ENCODE measurements at places on chromosomes 16 and 17. TPM values are rescaled to one million over a fixed set of nuclear protein-coding genes. Genes with fewer than 3 reads are reported as not detected.

DNA sequence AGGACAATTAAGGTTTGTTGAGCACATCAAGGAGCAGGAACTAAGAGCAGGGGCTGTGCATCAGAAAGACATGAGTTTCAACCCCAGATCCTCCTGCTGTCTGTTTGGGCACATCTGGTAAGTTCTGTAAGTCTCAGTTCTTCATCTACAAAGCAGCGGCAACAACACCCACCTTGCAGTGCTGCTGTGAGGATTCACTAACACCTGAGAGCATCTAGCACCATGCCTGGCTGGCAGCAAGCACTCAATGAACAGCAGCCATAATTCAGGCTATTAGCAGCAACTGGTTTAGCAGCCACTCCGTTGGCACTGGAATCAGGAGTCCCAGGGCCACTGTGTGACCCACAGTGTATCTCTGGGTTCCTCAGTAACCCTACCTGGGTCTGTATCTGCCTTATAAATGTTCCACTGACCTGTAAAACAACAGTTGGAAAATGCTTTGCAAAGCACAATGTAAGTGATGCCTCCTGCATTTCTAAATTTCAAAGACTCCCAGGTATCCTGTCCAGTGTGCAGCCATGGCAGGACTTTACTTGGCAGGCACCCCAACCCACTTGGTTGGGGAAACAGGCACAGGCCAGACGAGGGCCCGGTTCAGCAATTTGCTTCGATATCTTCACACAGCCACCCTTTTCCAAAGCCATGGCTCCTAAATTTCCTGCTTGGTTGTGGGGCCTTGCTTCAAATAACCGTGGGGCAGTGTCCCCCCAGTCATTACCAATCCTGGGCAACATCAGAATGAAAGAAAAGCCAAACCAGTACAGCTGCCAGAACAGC lies 4.2 kb downstream of the ST3GAL2 start:
- no peak for DNase-seq

DNA sequence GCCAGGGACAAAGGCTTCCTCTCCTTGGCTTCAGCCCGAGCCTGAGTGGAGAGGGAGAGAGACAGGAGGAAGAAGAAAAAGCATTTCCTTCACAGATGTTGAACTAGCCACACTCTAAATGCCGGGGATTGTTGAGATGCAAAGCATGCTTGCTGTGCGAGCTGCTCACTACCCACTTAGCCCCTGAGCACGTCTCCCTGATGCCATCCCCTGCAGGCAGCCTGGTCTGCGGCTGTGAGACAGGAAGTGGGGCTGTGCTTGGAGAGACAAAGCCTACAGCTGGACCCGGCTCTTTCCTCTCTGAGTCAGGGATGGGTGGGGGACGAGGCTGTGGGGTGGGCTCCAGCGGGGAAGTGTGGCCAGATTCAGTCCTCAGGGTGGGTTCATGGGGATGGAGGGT lies 13.7 kb downstream of the WNT9B start:
- DNase-seq, result no peak

The FOXJ1 gene
- not detected for total RNA-seq

The PRRT2 gene
- 5.0 TPM for total RNA-seq

The ABCA9 gene
- total RNA-seq, result 36.6 TPM

The CCL15 gene
- total RNA-seq, result not detected

GRCh38 chr17:40075201-40075941 lies 12.6 kb downstream of the THRA start:
- DNase-seq, result no peak

The ITGB4 gene
- total RNA-seq, result 46.6 TPM

DNA sequence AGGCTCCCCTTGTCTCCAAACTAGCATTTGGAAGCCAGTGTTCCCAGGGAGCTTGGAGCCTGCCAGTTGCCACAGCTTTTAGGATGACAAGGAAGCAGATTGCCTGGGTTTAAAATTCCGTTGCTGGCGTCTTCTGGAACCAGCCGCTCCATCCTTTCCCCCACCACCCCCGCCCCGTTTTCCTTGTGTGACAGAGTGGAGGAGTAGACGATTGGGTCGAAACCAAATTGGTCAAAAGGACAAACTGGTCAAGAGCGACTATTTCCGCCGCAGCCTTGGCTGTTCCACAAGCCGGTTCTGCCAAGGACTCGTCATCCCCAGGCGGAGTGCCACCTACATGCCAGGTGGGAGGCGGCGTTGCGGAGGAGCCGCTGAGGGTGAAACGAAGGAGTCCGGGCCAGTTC lies 91.1 kb downstream of the RPA1 start:
- DNase-seq, result no peak

- DNase-seq, result no peak
These were observed 1.6 kb downstream of the ZNF423 start for GRCh38 chr16:49854188-49854795.

The NKIRAS2 gene
- 28.3 TPM for total RNA-seq

The PRMT7 gene
- 18.1 TPM for total RNA-seq

- DNase-seq, result no peak
These were observed 5.5 kb downstream of the CYBC1 start for GRCh38 chr17:82444941-82445521.

- DNase-seq, result no peak
These were observed 274.6 kb upstream of the HSBP1 start for GRCh38 chr16:83533193-83533592.

GRCh38 chr17:16108871-16109270 lies 106.5 kb downstream of the NCOR1 start:
- no peak for DNase-seq

DNA sequence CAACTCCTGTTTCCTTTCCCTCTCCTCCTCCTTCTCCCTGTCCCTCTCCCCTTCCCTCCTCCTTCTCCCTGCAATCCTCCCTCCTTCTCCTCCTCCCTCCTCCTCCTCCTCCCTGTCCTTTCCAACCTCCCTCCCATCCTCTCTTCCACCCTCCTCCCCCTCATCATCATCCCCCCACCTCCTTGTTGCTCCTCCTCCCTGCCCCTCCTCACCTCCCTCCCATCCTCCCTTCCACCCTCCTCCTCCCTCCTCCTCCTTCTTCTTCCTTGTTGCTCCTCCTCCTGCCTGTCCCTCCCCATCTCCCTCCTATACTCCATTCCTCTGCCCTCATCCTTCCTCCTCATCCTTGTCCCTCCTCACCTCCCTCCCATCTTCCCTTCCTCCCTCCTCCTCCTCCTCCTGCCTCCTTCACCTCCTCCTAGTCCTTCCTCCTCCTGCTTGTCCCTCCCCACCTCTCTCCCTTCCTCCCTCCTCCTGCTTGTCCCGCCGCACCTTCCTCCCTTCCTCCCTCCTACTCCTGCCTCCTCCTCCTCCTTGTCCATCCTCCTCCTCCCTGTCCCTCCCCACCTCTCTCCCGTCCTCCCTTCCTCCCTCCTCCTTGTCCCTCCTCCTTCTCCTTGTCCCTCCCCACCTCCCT lies 222.5 kb downstream of the IRF8 start:
- DNase-seq, result no peak

The TBX4 gene
- total RNA-seq, result not detected

DNA sequence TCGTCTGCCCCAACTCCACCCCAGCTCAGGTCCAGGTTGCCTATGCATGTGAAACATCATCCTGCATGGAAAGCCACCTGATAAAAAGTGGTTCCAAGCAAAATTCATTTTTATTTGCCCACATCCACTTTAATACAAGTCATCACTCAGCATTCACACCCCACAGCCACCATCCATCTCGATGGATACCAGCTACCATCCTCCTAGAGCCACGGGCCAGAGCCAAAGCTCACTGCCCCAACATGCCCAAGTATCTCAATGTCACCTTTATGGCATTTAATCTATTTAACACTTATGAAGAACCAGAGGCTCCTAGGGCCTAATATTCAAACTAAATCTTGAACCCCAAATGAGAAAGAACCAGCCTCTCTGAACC lies 70.5 kb downstream of the COPRS start:
- DNase-seq, result no peak

The HOXB1 gene
- total RNA-seq, result not detected

GRCh38 chr16:87725596-87726235 lies 40.1 kb downstream of the KLHDC4 start:
- no peak for DNase-seq

The SLC16A5 gene
- 8.1 TPM for total RNA-seq
